ENCODE measurements at places on chromosomes 2 and 18. TPM values are rescaled to one million over a fixed set of nuclear protein-coding genes. Genes with fewer than 3 reads are reported as not detected.

MPV17 gene
- 85.0 TPM for polyA plus RNA-seq

DNA sequence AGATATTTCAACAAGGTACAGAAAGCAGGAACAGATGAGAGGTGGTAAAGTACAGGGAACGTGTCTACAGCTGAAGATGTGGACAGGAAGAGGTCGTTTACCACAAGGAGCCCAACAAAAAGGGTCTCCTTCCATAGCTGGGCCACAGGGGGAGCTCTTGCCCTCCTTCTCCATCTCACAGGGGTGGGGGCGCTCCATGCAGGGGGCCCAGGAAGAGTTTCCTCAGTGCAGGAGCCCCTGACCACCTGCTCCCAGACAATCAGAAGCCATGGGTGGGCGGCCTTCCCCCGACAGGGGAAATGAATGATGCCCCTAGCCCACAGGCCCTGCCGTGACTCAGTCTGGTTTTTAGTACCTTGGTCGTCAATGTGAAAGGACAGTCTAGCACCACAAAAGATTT is 163.6 kb upstream of the ZNF516 start:
- no peak for DNase-seq

GRCh38 chr2:165164201-165164600 is 39.6 kb downstream of the SCN3A start:
- DNase-seq = no peak

GRCh38 chr2:126850940-126851339 is 47.8 kb upstream of the TEX51 start:
- no peak for DNase-seq

- no peak for DNase-seq
Observed at GRCh38 chr2:240727913-240728312, 36.2 kb downstream of the AQP12A start.

- DNase-seq = no peak
Observed at GRCh38 chr18:34913837-34914661, 127.2 kb upstream of the MAPRE2 start.
